ENCODE measurements at places on chromosomes 11 and 22. TPM values are rescaled to one million over a fixed set of nuclear protein-coding genes. Genes with fewer than 3 reads are reported as not detected.

Gene MMP10
- total RNA-seq, result 4.4 TPM

Gene MS4A1
- not detected for total RNA-seq

Gene SMC1B
- not detected for total RNA-seq

Gene NCR3LG1
- 3.1 TPM for total RNA-seq

Gene IGSF9B
- under 0.01 TPM for total RNA-seq

Gene RAG2
- not detected for total RNA-seq

Gene DRAP1
- 130 TPM for total RNA-seq

Gene MS4A8
- not detected for total RNA-seq

Gene ASPHD2
- total RNA-seq, result 2.5 TPM

All from regular cardiac myocyte (primary cell).